ENCODE measurements at places on chromosomes 12 and 14.

DNA sequence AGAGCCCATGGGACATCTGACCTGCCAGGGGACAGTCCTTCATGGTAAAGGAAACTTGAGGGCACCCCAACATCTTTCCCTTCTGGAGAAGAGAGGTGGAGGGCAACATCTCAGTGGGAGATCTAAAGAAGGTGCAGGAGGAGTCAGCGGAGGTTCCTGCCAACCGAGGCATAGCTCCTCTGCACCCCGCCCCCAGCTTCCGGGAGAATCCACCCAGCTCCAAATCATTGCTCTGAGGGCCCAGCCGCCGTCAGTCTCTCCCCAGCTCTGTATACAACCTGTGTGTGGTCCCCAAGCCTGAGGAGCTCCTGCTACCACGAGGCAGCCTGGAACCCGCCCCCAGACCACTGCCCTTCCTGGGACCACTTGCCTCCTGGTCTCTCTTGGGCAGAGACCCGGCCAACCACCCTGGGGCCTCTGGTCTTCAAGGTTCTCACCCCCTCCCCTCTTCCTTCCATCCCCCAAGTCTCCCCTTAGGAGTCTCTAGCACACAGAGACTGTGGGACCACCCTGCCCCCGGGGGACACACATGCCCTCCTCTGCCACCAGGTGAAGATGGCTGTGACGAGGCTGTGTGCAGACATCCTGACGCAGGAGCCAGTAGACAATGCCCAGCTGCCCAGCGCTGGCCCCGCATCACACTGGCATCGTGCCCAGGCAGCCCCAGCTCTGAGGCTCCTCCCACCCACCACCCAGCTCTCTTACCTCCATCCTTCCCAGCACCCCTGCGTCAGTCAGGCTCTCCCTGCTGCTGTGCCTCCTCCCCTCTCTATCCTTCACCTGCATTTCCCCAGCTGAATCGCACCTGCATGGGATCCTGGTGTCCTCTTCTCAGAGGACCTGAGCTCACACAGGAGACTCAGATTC lies 13.0 kb upstream of the NUDT14 start:
- no peak for DNase-seq

DNA sequence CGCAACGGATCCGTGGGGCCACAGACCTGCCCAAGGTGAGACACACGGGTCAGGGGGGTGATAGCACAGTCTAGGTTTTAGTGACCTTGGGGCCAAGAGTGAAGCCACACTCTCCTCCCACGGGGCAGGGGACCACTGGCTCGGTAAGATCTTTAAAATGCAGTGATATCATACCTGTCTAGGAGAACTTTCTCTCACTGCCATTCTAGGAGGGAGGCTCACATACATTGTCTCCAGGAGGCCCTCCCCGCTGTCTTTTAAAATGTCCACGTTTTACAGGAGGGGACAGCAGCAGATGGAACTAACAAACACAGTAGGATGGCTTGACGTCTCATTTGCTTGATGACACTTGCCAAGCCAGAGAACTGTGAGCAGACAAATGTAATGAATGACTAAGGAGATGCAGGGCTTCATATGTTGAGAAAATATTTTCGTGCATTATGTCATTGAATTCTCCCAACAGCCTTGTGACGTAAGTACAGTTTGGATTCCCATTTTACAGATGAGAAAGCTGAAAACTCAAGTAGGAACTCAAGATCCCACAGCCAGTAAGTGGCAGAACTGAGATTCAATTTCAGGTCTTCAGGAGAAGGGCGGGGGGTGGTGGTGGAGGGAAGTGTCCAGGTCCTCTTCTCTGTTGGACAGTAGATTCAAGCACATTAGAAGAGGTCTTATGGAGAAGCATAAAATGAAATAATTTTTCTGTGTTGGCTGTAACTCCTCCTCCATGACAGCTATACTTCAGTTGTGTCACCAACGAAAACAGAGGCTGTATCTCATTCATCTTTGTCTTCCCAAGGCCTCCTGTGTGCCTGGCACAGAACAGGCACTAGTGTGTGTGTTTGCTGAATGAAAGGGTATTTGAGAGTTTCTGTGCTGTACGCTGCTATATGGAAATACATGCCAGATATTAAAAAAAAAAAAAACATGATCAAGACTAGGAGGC lies 2.1 kb downstream of the VASH1 start:
- no peak for DNase-seq

- no peak for DNase-seq
Measured at GRCh38 chr14:94682061-94682516, 69.9 kb downstream of the SERPINA3 start.

DNA sequence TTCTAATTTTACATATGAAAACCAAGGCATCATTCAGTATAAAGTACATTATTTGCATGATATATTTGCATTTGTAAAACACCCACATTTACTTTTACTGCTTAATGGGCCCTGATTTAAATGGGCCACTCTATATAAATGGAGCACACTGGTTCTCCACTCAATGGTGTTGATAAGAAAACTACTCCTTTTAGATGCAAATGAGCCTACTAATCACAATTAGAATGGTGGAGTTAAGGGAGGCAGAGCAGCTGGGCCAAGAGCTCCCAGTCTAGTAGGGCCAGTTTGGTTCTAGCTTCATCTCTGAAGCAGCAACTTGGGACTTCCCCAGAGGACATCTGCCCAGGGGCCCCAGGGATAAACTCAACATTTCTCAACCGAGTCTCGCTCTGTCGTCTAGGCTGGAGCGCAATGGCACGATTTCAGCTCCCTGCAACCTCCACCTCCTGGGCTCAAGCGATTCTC lies 120.7 kb downstream of the FOXN3 start:
- DNase-seq = no peak

- no peak for DNase-seq
Measured at GRCh38 chr12:29559198-29559597, 61.7 kb upstream of the OVCH1 start.

DNA sequence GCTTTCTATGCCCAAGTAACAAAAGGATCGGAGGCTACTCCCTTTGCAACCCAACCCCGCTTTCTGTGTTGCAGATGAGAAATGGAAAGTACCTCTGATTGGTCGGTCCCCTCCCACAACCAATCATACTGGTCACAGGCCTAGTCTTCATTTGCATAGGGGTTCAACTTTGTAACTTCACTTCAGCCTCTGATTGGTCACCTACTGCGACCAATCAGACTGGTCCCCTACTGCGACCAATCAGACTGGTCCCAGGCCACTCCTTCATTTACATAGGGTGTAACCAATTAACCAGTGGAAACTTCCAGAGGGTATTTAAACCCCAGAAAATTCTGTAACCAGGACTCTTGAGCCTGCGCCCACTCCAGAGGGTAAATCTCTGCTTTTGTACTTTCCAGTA lies 906.4 kb upstream of the TMEM132C start:
- DNase-seq = no peak

DNA sequence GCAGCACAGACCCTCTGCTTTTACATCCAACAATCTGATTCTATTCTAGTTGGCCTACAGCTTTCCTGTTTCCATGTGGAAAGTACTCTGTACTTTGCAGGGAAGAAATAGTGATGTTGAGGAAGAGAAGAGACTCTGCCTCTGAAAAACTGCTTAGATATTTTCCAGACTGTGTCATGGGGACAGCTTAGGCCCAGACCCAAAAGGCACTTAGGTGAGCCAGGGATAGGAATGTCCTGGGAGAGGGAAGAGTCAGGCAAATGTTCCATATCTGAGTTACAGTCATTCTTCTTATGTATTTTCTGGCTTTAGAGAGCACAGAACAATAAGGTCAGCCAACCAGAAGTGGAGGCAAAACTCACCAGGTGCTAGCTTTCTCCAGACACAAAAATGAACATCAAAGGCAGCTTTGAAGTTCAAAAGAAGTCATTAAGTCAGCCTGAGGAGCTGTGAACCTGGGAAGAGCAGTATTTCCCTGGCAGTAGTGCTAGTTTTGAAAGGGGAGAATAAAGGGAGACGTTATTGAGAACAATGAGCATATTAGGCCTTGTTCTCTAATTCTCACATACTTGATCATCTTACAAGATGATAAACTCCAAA lies 199.7 kb upstream of the LMNTD1 start:
- DNase-seq = no peak

DNA sequence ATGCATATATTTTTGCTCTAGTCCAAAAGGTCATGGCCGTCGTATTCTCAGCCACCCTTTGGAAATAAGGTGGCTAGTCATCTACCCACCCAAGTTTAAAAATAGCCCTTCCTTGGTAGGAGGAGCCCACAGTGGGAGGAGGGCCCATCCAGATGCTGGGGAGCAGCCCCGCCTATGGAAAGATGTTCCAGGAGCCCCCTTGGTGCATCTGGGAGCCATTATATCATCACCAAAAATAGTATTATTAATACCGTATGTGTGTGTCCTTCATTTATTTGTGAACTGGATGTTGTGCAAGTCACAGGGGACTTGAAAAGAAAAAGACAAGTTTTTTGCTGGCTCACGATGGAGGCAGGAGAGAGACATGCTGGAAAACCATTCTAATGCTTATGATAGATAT lies 34.0 kb downstream of the EMP1 start:
- no peak for DNase-seq

- DNase-seq = no peak
Measured at GRCh38 chr12:129871991-129872972, 31.5 kb downstream of the TMEM132D start.

- no peak for DNase-seq
Measured at GRCh38 chr12:106878804-106879203, 76.9 kb upstream of the TMEM263 start.

All from CD4-positive, alpha-beta T cell treated with Interleukin-10 for 1 hour (primary cell).